Spleen (tissue), 13 donors: ENCODE measurements at places on chromosomes 2 and 18.

DNA sequence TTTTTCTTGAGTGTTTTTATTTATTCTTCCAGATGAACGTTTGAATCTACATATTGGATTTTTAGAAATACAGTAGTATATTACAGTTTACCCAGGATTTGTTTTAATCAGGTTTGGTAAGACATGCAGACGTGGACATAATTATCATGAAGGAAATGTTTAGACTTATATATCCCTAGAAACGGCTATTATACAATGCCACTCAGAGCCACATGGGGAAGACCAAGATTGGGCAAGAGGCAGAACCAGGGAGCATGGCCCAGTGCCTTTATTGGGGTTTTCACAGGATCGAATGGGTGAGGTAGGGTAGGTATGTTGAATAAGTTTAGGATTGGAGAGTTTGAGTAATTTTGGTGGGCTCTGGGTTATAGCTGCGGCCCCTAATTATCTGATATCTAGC is 212.2 kb downstream of the CAMKMT start:
- no peak for DNase-seq

- no peak for DNase-seq
Observed at GRCh38 chr2:160425434-160426151, 68.0 kb downstream of the RBMS1 start.

DNA sequence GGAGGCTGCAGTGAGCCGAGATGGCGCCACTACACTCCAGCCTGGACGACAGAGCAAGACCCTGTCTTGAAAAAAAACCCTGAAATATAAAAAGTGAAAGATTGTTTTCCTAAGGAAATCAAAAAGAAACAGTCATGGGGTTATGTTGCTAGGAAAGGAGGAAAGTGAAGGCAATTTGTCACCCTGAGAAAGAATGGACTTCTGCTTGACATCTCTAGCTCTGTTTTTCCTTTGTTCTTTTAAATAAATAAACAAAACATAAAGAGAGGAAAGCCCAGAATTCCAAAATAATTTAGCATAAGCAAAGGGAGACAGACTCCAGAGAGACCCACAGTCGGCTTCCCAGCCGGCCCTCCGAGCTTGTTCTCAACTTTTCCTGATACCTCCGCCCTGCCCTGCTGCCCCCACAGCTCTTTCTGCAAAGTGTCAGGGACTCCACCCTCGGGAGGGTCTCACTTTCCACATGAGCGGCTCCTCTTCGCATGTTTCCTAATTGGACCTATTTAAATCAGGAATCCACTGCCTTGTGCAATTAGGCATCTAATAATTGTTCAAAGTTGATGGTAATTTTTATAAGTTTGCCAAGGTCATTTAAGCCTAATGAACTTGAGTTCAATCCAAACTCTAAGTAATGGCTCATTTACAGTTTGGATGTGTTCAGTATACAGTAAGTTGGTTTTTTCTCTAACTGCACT is 49.8 kb upstream of the COPS8 start:
- DNase-seq: no peak

DNA sequence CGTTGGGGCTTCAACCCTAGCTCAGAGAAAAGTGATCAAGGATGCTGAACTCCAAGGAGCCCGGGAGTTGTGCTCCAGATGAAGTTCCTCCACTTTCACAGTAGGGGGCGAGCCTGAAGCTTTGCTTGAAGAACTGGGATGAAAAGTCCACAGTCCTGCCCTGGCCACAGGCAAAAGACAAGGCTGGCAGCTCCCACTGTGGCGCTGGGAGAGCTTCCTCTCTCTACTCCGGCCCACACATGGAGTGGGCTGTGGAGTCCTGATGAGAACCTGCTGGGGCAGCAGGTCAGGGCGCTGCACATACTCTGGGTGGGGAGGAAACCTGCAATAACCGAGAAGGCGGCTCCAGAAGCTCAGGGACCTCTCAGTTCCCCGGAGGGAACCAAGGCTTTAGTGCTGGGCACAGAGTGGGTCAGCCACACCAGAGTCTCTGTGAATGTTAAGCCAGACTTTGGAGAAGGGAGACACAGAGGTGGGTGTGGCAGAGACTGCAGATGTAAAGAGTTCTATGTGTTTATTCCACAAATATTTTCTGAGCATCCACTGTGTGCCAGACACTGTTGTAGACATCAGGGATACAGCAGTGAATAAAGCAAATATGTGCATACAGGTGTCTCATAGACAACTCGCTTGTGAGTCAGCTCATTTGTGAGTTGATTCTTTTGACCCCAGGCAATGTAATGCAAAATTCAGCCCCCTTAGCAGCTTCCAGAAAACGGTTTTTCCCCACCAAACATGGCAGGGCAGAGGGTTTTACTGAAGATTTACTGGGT is 48.0 kb upstream of the MRPL33 start:
- no peak for DNase-seq

DNA sequence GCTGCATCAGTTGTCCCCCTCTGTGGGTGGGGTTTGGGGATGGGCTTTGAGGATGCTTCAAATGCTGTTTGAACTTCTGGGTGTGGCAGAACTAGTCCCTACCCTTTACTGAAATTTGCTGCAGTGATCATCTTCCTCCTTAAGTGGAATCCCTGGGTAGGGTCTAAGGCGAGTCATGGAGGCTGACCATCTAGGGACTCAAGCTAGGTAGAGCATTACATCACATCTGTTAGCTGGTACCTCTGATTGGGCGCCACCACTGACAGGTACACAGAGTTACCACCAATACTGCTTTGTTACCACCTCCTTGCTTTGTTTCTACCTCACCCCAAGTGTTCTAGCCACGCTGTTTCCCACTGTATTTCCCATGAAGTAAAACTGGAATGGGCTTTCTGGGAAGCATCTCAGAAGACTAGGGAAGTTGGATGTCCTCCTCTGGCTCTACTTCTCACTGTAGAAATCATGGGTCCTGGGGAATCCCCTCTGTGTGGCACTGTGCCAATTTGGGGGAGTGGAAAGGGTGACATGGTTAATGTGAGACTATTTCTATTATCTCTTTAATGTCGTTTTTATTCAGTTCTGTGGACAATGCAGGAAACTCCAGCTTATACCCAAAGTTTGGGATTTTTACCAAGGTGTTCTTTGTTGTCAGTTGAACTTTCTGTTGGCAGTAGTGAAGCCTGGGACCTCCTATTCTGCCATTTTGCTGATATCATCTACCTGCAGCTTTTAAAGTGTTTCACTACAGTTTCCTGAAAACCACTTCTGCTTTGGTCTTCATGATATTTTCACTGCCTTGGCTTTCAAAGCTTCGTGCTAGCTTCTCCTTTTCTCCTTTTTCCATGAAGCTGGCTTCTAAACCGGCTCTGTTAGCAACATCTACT is 14.5 kb upstream of the SULT1C4 start:
- DNase-seq: no peak

GRCh38 chr2:189213250-189213649 is 33.7 kb upstream of the COL5A2 start:
- no peak for DNase-seq

DNA sequence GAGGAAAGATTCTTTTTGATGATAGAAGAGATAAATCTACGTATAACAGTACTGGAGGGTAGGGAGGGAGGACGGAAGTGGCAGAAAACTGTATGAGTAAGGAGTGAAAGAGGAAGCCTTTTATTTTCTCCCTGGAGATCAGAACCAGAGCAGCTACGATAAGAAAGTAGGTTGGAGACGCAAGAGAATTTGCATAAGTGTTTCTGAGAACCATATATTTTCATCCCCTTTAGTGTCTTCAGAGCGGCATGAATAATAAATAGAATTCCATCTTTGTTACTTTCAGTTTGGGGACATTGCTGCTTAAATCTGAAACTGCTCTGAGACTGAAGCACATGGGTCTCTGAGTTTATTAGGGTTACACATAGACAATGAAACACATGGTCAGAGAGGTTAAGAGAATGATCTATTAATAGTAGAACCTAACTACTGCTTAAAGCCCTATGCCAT is 230.2 kb upstream of the TNP1 start:
- no peak for DNase-seq

DNA sequence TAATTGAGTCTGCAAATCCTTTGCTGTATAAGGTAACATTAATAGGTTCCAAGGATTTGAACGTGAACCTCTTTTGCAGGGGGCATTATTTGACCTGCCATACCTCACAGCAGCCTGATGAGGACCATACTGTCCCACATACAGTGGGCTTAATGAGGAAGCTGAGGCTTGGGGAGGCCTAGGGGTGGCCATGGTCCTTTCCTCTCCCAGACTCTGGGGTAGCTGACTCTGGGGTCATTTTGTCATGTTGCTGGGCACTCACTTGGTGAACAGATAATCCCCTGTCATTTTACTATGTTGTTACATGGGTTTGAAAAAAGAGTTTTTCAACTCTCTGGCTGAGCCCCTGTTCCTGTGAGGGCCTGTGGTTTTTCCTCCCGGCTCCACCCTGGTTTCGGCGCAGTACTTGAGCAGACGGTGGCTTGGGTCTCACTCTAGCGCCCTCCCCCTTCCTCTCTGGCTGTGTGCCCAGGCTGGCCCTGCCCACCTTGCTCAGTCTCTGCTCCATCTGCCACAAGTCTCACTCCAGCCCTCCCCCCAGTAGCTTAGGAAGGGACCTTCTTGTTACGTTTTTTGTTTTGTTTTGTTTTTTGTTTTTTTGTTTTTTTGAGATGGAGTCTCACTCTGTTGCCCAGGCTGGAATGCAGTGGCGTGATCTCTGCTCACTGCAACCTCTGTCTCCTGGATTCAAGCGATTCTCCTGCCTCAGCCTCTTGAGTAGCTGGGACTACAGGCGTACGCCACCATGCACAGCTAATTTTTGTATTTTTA is 21.0 kb downstream of the INPP4A start:
- peak; percentile 92 for DNase-seq

DNA sequence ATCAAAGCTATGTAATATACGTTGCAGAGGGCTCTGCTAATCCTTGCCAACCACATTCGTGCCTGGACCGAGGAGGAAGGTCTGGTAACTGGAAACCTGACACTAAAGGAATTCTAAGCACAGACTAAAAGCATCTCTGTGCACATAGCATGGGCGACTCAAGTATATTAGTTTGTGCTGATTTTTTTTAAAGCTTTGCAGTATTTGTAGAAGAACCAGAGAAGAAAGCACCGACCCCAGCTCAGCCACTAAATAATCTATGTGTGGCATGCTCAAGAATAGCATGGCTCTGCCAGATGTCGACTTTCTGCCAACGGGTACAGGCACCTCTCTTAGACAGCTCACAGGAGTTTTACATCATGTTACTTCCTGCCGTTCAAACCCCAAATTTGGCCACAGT is 73.2 kb upstream of the NRP2 start:
- DNase-seq: no peak

DNA sequence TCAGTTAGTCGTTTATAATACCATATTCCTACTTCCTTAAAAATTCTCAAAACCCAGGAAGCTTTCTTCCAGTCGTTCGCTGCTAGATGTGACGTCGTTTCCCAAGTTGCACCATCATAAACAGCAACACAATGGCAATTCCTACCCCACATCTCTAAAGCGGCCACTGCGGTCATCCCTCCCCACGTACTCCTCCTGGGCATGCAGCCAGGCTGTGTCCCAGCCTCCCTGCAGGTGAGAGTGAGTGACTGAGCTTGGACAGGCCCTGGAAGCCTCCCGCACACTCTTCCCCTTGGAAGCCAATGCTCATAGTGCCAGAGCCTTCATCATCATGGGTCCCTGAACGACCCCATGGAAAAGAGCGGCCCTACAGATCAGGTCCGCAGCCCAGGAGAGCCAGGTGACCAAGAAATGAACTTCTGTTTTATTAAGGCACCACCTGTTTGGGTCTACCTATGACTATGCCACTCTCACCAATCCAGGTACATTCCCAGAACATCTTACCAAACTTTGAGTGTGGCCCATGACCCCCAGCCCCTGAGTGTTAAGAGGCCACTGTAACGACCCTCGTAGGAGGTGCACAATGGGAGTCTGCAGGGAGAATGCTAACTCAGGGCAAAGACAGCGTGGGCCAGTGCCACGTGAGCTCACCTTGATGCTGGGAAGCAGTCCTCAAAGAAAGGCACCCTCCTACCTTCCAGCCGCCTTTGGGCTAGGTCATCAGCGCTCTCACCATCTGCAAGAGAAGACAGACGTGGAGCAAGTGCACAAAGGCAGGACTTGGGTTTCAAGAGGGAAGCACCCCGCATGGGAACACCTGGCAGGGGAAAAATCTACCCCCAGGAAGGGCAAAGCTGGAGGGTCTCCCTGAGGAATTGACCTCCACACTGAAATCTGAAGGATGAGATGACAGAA is 74.7 kb upstream of the RAB6C start:
- DNase-seq: no peak

DNA sequence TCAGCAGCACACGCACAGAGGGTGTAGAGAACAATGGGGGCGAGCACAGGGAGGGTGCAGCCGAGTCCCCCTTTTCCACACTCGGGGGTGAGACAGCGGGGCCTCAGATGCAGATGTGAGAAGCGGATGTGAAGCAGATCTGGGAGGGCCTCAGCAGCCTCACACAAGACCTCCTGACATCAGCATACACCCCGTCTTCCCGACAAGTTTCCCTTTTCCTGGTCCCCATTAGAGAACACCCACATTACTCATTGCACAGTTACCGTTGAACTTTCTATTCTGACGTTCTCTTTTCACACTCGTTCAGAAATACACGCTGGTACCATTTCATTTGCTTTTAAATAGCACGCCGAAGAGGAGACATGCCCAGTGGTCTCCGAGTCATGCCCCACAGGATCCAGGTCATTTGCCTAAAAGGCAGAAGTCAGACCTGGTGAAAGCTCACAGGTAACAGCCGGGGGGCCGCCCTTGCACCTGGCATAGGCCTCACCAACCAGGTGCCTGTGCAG is 129.5 kb upstream of the ID2 start:
- peak; percentile 80 for DNase-seq

- DNase-seq: no peak
Observed at GRCh38 chr18:51068105-51068504, 38.1 kb downstream of the SMAD4 start.

DNA sequence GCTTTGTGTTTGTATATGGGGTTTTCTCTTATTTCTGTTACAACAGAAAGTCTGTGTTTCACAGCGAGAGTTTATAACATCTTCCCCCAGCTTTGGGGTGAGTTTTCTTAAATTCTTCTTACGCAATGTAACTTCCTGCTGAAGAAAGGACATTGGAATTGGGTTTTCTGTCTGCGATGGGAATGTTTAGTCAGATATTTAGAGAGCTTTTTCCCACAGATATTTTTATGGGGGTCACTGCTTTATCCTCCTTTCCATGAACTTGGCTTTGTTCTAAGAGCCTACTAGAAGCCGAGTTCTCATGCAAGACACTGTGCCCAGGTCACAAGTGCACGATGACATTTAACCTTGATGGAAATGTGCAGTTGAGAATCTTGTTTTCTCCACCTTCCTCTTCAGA is 22.1 kb downstream of the B3GNT2 start:
- DNase-seq: no peak

DNA sequence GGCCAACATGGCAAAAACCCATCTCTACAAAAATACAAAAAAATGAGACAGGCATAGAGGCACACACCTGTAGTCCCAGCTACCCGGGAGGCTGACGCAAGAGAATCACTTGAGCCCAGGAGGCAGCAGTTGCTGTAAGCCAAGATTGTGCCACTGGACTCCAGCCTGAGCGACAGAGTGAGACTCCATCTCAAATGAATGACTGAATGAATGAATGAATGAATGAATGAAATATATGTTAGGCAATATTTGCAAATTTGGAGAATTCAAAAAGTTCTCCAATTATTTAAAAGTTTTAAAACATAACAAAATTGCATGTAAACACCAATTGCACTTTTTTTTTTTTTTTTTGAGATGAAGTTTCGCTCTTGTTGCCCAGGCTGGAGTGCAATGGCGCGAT is 61.7 kb downstream of the STRN start:
- DNase-seq: no peak

- DNase-seq: no peak
Observed at GRCh38 chr2:108399479-108399878, 21.7 kb downstream of the SULT1C4 start.
